ENCODE measurements at places on chromosomes 12 and 14.

DNA sequence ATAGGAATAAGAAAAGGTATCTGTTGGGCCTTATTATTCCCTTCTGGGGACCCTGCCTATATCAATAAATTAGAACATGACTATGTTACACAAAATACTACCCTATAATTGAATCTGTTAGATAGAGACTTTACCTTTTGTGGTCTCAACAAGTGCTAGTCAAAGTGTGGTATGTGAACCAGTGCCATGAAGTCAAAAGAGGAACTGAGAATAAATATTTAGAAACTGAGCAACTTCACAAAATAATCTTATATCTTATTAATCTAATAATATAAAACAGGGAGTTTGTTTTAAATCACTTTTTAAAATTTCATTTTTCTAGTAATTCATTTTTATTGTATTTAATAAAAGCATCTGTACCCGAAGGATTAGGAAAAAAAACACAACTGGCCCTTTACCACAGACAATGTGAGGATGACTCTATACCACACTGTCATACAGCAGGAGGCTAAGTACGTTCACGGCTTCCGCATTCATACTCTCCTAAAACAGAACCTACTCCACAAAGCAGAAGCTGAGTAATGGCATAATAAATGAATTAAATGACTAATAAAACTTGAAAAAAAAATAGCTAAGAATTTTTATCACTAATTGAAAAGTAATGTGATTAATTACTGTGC lies 42.1 kb downstream of the SEC23A start:
- no peak for DNase-seq

- DNase-seq: no peak
Measured at GRCh38 chr14:96105089-96105925, 66.1 kb downstream of the C14orf132 start.

GRCh38 chr12:96401076-96401871 lies 1.0 kb upstream of the CDK17 start:
- no peak for DNase-seq

- peak; percentile 91 for DNase-seq
Measured at GRCh38 chr12:21527451-21528180, 1.5 kb downstream of the SPX start.

- DNase-seq: no peak
Measured at GRCh38 chr14:79363291-79363690, 848.0 kb downstream of the DIO2 start.

DNA sequence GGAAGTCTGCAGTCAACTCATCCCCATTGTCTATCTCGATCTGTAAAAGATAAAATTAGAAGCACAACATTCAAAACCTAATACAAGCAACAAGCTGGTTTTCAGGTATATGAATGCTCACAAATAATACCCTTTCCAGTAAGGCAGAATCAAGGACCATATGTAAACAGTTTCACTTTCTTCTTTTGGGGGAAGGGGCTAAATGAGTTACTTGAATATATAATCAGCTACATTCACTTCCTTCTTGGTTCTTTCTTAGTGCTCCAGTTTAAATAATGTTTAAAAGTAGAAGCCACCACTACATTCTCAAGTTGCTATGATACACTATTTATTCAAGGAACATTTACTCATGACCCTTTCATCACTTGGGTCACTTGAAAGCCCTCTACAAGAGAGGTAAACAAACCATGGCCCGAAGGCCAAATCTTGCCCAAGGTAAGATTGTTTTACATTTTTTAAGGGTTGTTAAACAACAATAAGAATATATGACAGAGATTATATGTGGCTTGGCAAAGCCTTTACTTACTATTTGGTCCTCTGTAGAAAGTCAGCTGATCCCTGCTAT lies 10.3 kb downstream of the TWF1 start:
- no peak for DNase-seq

- no peak for DNase-seq
Measured at GRCh38 chr14:35401422-35402265, 2.9 kb downstream of the NFKBIA start.

Data from islet precursor cell (in vitro differentiated cells).